T-helper 1 cell (primary cell): ENCODE measurements at places on chromosomes 12 and 14.

GRCh38 chr12:56804684-56805083 lies 41.6 kb downstream of the HSD17B6 start:
- no peak for DNase-seq

- no peak for DNase-seq
Observed at GRCh38 chr14:56195704-56196103, 77.5 kb downstream of the PELI2 start.

DNA sequence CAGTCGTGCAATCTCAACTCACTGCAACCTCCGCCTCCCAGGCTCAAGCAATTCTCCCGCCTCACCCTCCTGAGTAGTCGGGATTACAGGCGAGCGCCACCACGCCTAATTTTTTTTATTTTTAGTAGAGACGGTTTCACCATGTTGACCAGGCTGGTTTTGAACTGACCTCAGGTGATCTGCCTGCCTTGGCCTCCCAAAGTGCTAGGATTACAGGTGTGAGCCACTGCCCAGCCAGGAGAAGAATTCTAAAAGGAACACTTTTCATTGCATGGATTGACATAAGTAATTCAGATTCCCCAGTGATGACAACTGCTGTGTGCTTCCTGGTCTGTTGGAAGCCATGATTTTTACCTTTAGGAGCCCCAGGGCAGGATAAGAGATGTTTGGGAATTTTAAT lies 22.1 kb downstream of the DMAC2L start:
- no peak for DNase-seq

GRCh38 chr12:30806989-30807694 lies 52.4 kb upstream of the CAPRIN2 start:
- DNase-seq = no peak

- no peak for DNase-seq
Observed at GRCh38 chr12:128684352-128684751, 139.4 kb downstream of the SLC15A4 start.

- DNase-seq = no peak
Observed at GRCh38 chr14:75533791-75534555, 11.7 kb downstream of the BATF start.

GRCh38 chr12:48800971-48801370 lies 12.1 kb upstream of the ADCY6 start:
- no peak for DNase-seq

DNA sequence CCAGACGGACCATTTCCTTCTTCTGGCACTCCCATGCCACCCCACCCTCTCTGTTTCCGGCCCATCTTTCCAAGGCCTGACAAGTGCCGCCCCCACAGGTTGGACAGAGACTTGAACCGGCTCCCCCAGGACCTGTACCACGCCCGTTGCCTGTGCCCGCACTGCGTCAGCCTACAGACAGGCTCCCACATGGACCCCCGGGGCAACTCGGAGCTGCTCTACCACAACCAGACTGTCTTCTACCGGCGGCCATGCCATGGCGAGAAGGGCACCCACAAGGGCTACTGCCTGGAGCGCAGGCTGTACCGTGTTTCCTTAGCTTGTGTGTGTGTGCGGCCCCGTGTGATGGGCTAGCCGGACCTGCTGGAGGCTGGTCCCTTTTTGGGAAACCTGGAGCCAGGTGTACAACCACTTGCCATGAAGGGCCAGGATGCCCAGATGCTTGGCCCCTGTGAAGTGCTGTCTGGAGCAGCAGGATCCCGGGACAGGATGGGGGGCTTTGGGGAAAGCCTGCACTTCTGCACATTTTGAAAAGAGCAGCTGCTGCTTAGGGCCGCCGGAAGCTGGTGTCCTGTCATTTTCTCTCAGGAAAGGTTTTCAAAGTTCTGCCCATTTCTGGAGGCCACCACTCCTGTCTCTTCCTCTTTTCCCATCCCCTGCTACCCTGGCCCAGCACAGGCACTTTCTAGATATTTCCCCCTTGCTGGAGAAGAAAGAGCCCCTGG lies 1.2 kb upstream of the CMTM5 start:
- DNase-seq = no peak

DNA sequence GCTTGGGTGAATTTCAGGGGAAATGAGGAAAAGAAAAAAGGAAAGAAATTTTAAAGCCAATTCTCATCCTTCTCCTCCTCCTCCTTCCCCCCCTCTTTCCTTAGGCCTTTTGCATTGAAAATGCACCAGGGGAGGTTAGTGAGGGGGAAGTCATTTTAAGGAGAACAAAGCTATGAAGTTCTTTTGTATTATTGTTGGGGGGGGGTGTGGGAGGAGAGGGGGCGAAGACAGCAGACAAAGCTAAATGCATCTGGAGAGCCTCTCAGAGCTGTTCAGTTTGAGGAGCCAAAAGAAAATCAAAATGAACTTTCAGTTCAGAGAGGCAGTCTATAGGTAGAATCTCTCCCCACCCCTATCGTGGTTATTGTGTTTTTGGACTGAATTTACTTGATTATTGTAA lies 1.9 kb downstream of the HOXC4 start:
- DNase-seq = no peak

GRCh38 chr14:55238019-55238680 lies 33.1 kb upstream of the FBXO34 start:
- no peak for DNase-seq

DNA sequence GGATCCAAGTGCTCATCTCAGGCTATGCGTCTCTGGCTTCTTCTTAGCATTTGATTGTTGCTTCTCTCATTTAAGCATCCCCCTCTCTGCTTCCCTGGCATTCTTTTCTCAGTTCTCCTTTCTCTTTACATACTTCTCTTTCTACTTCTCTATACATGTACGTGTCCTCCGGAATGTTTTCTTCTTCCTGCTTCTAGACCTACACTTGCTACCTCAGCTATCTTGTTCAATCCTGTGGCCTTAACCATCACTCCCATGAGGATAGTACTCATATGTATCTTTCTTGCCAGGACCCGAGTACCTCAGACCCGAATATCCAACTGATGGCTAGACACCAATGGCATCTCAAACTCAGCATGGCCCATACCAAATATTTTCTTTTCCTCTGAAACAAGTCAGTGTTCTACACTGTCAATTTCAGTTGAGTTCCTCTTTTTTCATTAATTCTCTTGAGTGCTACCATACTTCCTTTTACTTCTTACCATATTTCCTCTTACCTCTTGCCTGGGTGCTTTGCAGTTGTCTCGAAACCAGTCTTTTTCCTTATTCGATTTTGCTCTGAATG lies 115.1 kb upstream of the SLC38A2 start:
- DNase-seq = no peak

- no peak for DNase-seq
Observed at GRCh38 chr12:109491671-109492070, 14.2 kb downstream of the UBE3B start.

DNA sequence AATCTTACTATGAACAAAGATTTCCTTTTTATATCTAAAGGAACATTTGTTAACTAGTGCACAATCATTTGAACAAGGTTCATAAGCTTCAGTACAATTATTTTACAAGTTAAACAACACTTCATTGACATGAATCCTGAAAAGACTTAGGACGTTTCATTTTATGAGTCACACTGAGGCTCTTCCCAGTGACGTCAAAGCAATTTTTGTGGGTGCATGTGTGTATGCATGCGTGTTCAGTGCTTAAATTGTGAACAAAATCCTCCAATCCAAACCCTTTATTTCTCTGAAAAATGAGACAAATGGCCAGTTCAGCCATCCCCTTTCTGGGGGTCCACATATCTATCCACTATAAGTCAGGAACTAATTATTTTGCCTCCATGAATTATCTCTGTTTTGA lies 2.9 kb downstream of the LMNTD1 start:
- DNase-seq = no peak

GRCh38 chr12:116542345-116542956 lies 16.7 kb upstream of the MAP1LC3B2 start:
- no peak for DNase-seq

DNA sequence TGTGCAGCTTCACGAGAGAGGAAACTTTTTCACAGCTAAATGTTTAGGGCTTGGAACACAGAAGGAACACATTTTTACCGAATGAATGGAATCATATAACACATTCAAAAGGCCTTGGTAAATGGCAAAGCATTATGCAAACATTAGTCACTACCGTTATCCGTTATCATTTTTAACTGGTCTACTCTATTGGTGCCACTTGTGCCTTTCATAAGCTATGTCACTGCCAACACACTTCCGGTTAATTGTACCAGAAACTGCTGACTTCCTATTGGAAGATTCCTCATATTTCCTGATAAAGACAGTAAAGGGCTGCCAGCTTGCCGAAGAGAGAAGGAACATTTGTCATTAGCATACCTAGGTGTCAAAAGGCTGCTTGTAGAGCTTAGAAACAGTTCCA lies 169.2 kb downstream of the APAF1 start:
- no peak for DNase-seq

- DNase-seq = no peak
Observed at GRCh38 chr14:37697489-37698121, 102.2 kb downstream of the TTC6 start.

GRCh38 chr14:34235643-34236300 lies 226.3 kb downstream of the SPTSSA start:
- no peak for DNase-seq

GRCh38 chr14:60553808-60554207 lies 44.9 kb downstream of the SIX6 start:
- DNase-seq = no peak

DNA sequence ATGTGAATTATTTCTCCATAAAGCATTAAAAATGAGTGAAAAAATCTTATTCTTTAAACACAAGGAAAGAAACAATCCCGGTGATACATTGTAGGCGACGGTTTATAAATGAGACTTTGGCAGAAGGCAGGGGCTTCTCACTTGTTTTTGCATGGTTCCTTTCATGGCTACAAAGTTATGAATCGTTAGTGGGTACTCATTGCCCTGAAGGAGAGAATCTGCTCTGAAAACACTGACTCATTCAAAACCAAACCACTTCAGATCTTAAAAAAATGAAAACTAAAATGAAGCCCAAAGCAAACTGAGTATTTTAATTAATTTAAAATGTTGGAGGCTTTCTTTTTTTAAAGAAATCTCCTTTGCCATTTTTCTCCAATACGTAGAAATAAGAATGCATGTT lies 41.4 kb upstream of the AMIGO2 start:
- no peak for DNase-seq

- no peak for DNase-seq
Observed at GRCh38 chr12:128859311-128859710, 6.0 kb downstream of the GLT1D1 start.

DNA sequence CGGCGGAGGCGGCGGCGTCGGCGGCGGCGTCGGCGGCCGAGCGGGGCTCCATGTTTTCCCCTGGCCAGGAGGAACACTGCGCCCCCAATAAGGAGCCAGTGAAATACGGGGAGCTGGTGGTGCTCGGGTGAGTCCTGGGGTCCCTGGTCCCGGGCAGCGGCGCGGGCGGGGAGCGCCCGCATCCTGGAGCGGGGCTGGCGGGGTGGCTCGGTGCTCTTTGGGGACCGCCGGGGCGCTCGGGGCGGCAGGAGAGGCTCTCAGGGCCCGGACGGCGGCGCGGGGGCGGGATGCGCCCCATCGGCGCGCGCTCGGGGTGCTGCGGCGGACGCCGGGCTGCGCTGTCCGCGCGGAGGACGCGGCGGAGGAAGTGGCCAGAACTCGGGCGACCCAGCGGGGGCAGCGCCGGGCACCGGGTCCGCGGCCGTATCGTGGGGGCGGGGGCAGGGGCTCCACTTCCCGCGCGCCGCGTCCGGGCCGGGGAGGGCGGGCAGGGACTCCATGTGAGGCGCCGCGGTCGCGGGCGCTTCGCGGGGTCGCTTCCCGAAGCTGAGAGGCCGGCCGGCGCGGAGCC lies 485 bp downstream of the PELI2 start:
- peak; percentile 25 for DNase-seq

- DNase-seq = no peak
Observed at GRCh38 chr14:53893374-53893773, 63.3 kb downstream of the BMP4 start.

GRCh38 chr12:65938807-65939206 lies 114.5 kb downstream of the HMGA2 start:
- no peak for DNase-seq

GRCh38 chr12:39581592-39581991 lies 38.0 kb downstream of the ABCD2 start:
- DNase-seq = no peak

DNA sequence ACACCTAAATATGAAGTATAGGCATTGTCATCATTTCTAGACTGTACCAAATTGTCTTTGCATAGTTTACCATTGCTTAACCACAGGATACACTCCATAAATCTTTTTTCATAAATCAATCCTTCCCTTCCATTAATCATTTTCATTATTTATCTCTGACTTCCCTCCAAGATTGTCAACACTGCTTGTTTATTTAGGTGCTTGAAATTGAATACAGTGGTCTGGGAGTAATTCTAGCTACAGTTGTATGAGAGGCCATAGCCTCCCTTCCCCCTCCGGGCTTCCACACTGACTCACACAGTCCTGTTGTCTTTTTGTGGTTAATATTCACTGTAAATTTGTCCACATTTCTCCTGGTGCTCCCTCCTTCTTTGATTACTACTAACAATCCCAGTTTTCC lies 114.2 kb upstream of the ARID2 start:
- no peak for DNase-seq

DNA sequence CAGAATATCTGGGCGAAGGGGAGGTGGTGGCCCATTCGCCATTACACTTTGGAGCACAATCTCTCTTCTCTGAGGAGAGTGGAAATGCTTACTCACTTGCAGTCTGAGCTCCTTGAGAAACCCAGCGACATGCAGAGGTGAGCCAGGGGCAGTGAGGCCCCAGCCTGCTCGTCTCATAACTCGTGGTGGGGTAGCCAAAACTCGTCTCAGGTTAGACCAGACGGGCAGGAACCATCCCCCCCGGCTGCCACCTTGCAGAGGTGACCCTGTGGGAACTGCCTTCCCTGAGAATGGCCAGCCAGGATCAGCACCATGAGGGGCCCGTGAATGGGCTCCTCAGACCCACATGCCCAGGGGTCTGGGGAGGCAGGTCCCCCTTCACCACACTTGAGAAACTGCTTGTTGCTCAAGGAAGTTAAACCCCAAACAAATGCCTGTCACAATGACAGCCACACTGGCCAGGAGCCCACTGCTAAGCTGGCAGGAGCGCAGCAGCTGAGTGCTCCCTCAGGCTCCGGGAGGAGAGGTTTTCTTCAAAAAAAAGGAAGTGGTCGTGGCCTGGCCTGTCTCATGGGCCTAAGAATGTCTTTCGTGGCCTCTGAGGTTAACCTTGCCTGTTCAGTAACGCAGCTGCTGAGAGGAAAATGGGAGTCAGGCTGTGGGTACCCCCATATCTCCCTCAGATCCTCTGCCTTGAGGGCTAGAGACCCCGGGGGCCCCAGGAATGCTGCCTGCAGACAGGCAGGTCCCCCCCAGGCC lies 9.2 kb upstream of the ALDH2 start:
- DNase-seq = no peak

DNA sequence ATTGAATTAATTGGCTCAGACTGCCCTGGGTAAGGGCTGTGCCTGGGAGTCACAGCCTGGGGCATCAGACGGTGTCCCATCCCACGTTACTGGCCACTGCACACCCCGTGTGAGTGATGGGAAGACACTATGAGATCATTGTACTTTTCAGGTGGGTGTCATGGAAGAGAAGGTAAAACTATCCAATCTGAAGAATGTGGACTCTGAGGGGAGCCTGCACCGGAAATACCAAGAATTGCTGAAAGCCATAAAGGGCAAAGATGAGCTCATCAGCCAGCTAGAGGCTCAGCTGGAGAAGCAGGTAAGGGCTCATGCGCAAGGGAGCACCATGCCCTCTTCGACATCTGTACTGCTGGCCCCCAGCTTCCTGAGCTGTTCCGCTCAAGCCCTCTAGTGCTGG lies 24.0 kb downstream of the PLEKHH1 start:
- no peak for DNase-seq
